Transverse colon (tissue), 4 donors: ENCODE measurements at places on chromosomes 12 and 14.

- H3K4me1 ChIP-seq = no peaks in the 10 kb centered on the region
- no peak overlapping the region for H3K27ac ChIP-seq
- H3K27me3 ChIP-seq = no peaks in the 10 kb centered on the region
- no peak for DNase-seq
- H3K4me3 ChIP-seq = no peak overlapping the region
These were observed 209.5 kb upstream of the DIO3 start for GRCh38 chr14:101351769-101352168.

- H3K36me3 ChIP-seq = no peaks in the 10 kb centered on the region
- DNase-seq = no peak
- H3K4me3 ChIP-seq = no peak overlapping the region
- H3K27ac ChIP-seq = no peak overlapping the region
- no peaks in the 10 kb centered on the region for H3K27me3 ChIP-seq
These were observed 29.6 kb downstream of the IFT43 start for GRCh38 chr14:76015191-76015590.

DNA sequence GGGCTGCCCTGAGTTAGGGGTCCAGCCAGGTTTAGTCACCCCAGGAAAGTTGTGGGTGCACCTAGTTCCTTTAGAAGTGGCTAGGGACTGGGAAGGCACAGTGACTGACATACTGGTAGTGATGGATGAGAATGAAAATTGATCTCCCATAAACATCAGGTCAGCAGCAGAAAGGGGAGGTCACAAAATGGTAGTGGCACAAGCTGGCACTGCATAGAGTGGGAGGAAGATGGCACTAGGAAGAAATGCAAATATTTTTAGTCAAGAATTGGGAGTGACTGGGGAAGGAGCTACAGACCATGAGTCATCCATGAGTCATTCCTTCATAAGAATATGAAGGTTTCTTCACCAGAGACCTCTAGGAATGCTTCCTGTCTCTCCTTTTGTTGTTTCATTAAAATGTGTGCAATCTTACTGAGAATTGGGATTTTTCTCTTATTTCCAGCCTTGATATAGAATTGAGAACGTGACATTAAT is 198.3 kb upstream of the AMIGO2 start:
- DNase-seq = no peak
- H3K27me3 ChIP-seq = no peaks in the 10 kb centered on the region
- peak overlapping the region; percentile 82 for H3K27ac ChIP-seq
- no peak overlapping the region for H3K4me3 ChIP-seq
- no peaks in the 10 kb centered on the region for H3K36me3 ChIP-seq

GRCh38 chr12:53160673-53161072 is 19.8 kb upstream of the ZNF740 start:
- no peaks in the 10 kb centered on the region for H3K36me3 ChIP-seq
- H3K27me3 ChIP-seq = no peaks in the 10 kb centered on the region
- H3K27ac ChIP-seq = no peak overlapping the region
- no peak for DNase-seq

DNA sequence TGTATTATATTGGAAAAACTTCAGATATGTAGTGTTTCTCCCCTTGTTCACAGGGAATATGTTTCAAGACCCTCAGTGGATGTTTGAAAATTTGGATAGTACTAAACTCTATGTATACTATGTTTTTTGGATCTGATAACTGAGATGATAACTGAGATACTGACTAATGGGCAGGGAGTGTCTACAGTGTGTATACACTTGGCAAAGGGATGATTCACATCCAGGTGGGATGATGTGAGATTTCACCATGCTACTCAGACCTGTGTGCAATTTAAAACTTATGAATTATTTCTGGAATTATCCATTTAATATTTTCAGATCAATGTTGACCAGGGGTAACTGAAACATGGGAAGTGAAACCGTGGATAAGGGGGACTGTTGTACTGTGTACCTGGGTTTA is 13.8 kb downstream of the RAD51B start:
- no peak overlapping the region for H3K27ac ChIP-seq

DNA sequence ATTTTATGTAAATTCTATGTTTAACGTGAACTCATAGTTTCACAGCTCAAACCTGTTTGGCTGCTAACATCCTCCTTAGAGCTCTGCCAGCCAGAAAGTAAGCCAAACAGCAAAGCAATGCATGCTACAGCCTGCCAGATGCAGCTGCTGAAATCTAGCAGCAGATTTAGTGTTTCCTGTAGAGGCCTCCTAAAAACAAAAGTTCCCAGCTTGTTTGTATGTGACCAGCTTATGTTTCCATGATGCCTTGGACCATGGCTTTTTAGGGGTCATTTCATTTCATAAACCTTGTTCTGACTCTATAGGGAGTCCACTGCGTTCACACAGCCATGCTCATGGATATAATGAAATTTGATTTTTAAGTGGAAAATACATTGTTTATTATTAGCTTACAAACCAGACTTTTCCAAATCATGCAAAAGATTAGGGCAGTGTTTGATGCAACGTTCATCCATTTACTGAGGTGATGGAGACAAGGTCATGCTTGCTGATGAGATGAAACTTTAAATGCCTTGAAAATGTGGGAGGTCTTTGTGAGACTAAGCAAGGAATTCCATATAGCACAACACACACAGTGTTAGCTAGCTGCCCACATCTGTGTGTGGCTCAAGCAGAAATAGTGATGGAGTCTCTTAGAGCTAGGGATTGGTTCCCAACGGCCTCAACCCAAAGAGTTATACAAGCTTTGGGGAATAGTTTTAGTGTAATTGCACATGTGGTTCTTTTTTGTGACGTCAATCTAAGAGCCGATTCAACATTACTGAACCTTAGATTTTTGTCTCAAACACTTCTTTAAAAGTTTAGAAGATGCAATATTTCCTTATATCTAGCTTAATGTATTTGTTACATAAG is 157.5 kb upstream of the LRIG3 start:
- DNase-seq = peak; percentile 48
- H3K27ac ChIP-seq = peak overlapping the region; percentile 52
- H3K4me1 ChIP-seq = peaks cover 9% of the 10 kb centered on the region
- no peaks in the 10 kb centered on the region for H3K36me3 ChIP-seq
- no peak overlapping the region for H3K4me3 ChIP-seq
